ENCODE measurements at places on chromosomes 1 and 21. TPM values are rescaled to one million over a fixed set of nuclear protein-coding genes. Genes with fewer than 3 reads are reported as not detected.

DNA sequence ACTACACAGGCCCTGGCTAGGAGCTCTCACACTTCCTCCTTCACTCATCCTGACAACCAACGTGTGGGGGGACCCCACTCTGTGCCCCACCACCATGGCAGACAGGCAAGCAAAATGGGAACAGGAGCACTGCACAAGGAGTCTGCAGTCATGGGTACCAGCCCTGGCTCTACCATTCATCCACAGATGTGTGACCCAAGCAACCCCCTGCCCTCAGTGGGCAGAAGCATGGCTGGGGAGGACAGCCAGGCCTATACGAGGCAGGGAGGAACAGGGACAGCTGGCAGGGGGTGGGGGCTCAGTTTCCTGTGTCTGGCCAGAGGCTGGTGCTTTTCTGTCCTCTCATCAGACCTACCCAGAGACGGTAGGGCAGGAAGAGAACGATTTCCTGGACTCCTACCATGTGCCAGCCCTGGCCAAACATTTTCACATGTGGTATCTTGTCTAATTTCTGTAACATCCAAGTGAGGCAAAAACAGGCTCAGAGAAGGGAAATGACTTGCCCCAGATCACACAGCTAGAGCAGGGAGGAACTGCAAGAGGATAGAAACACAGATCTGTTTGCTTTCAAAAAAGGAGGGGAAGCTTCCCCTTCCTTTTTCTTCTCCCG lies 178.0 kb downstream of the HIVEP3 start:
- no peak for DNase-seq

- no peak for DNase-seq
These were observed 19.3 kb downstream of the PRKACB start for GRCh38 chr1:84163123-84163931.

GRCh38 chr21:27704567-27705166 lies 737.8 kb upstream of the ADAMTS5 start:
- no peak for DNase-seq

GRCh38 chr1:156750711-156751450 lies 594 bp downstream of the HDGF start:
- peak; percentile 72 for DNase-seq

- DNase-seq = peak; percentile 68
These were observed 13.6 kb downstream of the INSRR start for GRCh38 chr1:156845055-156845952.

The RYR2 gene
- under 0.01 TPM for polyA plus RNA-seq

The F5 gene
- under 0.01 TPM for polyA plus RNA-seq

The PGLYRP4 gene
- not detected for polyA plus RNA-seq

GRCh38 chr21:44344541-44345183 lies 5.5 kb upstream of the CFAP410 start:
- DNase-seq = no peak

The TMPRSS15 gene
- polyA plus RNA-seq = 0.03 TPM

- peak; percentile 60 for DNase-seq
These were observed 5.3 kb downstream of the CELSR2 start for GRCh38 chr1:109254621-109255096.

The OR10J1 gene
- not detected for polyA plus RNA-seq

The C1orf122 gene
- polyA plus RNA-seq = 63.2 TPM

GRCh38 chr1:18921516-18922251 lies 19.3 kb upstream of the ALDH4A1 start:
- no peak for DNase-seq

GRCh38 chr1:9231648-9232332 lies 2.8 kb upstream of the H6PD start:
- DNase-seq = no peak

GRCh38 chr1:43069461-43070050 lies 102.5 kb downstream of the EBNA1BP2 start:
- no peak for DNase-seq

The TCHHL1 gene
- polyA plus RNA-seq = not detected

The ESPN gene
- 0.13 TPM for polyA plus RNA-seq

DNA sequence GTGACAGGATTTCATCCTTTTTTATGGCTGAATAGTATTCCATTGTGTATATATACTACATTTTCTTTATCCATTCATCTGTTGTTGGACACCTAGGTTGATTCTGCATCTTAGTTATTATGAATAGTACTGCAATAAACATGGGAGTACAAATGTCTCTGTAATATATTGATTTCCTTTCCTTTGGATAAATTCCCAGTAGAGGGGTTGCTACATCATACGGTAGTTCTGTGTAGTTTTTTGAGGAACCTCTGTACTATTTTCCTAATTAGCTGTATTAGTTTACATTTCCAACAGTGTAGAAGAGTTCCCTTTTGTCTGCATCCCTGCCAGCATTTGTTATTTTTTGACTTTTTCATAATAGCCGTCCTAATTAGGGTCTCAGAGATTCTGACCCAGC lies 201.3 kb downstream of the GIPC2 start:
- no peak for DNase-seq

- DNase-seq = no peak
These were observed 6.6 kb upstream of the TMEM167B start for GRCh38 chr1:109083923-109084322.

- peak; percentile 95 for DNase-seq
These were observed 37.1 kb downstream of the ARHGEF16 start for GRCh38 chr1:3491291-3492246.

DNA sequence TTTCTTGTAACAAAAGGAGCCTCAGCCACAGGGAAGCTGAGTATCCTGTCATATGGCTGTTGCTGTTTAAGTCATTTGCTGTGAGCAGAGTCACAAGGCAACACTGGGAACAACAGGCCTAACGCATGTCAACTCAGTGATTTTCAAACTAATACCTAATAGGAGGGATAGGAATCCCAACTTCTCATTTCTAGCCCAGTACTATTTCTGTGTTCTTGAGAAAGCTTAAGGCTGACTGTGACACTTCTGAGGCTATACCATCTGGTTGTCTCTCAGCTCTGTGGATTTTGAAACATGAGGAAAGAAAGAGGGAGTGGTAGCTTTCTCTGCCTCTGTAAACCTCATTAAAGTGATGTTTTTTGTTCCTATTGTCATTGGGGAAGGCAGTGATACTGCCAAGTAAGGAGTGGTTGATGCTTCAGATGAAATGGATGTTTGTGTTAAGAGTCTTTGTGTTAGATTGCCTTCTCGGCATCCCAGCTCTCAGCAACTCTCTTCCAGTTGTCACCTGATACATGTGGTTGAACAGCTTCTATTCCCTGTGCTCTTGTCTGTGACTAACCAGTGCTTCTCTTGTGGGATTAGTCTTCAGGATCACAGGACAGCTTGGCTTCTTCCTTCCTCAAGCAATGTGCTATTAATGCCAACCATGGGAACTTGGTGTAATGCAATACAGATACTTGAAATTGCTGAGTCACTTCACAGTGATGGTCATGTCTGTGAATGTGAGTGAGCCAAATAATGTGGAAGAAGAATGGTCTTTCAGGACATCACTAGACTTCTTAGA lies 166.8 kb upstream of the IVNS1ABP start:
- DNase-seq = no peak

The PRDM16 gene
- not detected for polyA plus RNA-seq

DNA sequence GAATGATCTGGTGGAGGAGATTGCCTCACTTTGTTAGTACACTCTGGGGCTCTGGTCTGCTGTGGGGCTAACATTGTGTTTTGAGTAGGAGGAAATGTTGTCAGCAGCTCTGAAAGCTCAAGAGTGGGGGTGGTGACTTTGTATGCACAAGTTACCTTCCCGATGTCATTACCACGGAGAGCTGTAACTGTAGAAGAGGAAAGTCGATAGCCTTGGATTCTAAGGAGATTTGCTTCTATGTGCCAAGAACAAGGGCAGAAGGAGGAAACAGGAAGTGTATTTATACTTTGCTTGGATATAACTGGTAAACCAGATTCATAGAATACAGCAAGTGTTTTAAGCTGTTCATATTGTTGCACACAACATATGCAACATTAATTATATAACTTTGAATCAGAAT lies 196.1 kb downstream of the AMY1C start:
- DNase-seq = no peak

GRCh38 chr1:179785031-179785431 lies 41.9 kb downstream of the FAM163A start:
- peak; percentile 32 for DNase-seq

The CLCA1 gene
- not detected for polyA plus RNA-seq

- DNase-seq = no peak
These were observed 651.0 kb downstream of the SMYD3 start for GRCh38 chr1:245855846-245856730.

The HCRTR1 gene
- polyA plus RNA-seq = not detected

GRCh38 chr1:111032295-111032897 lies 68.7 kb upstream of the LRIF1 start:
- DNase-seq = peak; percentile 27

The C1orf185 gene
- polyA plus RNA-seq = not detected

- no peak for DNase-seq
These were observed 53.1 kb upstream of the CTPS1 start for GRCh38 chr1:40926441-40926840.

GRCh38 chr1:54381524-54381923 lies 24.7 kb downstream of the SSBP3 start:
- DNase-seq = no peak

- no peak for DNase-seq
These were observed 388.2 kb downstream of the USP25 start for GRCh38 chr21:16117851-16118590.

DNA sequence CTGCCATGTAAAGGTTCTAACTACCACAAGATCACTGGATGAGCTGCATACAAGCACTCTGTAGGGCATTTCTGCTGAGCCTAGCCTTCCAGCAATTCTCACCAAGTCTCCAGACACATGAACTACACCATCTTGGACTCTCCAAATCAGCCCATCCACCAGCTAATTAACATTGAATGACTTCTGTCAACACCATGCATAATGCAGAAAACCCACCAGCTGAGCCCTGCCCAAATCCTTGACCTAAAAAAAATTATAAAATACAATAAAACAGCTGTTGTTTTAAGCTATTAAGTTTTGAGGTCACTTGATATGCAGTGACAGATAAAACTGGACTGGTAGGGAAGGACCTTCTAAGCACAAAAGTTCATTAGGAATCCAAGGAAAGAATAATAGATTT lies 44.3 kb upstream of the ATP1B1 start:
- DNase-seq = no peak

DNA sequence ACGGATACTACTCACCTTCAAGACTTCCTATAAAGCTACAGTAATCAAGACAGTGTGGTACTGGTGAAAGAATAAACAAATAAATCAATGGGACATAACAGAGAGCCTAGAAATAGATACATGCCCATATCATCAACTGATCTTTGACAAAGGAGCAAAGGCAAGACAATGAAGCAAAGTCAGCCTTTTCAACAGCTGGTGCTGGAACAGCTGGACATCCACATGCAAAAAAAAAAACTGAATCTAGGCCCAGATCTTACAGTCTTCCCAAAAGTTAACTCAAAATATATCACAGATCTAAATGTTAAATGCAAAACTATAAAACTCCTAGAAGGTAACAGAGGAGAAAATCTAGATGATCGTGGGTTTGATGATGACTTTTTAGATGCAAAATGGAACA lies 170.3 kb downstream of the MIS18A start:
- no peak for DNase-seq

DNA sequence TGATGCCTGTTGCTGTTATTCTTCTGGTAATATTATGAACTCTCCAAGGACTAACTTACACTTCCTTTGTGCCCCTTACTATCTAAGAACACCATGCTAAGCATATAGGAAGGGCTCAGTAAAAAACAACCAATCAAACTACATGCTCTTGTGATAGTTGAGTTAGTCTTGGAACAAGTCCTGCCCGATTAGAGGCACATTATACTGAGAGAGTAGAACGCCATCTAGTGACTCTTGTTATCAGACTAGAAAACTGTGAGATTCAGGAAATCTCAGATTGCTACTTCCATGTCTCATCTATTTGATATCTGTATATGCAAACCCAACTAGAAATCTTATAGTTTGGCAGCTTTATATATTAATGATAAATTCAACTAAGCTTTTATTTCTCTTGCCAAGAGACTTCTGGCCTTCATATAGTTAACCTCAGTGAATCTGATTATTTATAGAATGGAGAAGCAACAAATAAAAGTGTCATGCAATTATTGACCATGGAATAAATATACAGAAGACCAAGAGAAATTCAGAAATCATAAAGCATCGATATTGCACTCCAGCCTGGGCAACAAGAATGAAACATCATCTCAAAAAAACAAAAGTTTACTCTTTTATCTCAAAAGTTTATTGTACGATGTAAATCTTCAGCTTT lies 7.8 kb upstream of the SRRM1 start:
- peak; percentile 66 for DNase-seq

DNA sequence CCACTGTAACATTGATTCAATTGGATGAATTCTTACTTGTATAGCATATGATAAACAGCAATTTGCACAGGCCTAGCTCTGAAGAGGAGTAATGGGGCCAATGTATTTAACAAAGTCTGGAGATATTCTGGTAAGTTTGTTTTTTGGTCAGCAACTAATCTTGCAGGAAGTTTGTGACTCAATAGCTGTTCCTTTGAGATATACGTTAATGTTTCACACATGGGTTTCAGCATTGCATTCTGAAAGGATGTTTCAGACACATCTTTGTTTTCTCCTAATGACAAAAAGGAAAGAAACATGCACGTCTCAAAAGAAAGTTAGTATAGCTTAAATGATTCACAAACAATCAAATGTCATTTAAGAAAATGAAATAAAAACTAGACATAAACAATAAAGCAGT lies 49.0 kb downstream of the LTN1 start:
- DNase-seq = no peak

DNA sequence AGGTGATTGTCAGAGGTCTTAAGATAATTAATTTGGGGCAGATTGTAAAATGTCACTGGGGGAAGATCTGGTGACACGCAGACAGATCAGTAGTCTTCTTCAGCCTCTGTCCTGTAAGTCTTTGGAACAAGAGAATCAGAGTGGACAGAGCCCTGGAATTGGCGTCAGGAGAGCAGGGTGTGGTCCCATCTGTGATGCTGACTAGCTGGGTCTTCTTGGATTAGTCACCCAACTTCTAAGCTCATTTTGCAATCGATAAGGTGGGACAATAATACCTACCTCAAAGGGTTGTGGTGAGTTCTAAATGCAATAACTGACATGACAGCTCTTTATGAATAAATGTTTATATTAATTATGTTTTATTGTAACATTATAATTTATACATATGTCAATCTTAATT lies 4.8 kb downstream of the FASLG start:
- no peak for DNase-seq

GRCh38 chr1:5681654-5682053 lies 310.6 kb downstream of the NPHP4 start:
- no peak for DNase-seq

The FMO2 gene
- polyA plus RNA-seq = not detected

DNA sequence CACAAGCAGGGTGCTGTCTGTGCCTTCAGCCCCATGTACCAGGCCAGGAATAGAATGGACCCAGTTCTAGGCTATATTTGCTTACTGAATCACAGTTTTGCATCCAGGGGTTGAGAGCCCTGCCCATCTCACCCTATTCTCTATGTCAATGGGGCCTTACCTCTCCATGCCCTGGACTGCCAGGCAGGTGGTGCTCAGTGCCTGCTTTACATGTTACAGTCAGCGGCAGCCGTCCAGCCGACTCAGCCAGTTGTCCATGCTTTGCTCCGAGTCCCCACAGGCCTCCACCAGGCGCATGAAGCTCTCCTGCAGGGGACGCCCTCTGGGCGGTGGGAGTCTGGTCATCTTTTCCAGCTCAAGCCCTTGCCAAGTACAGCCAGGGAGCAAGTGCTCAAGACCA lies 12.2 kb upstream of the FAM167B start:
- DNase-seq = no peak

The ELF3 gene
- polyA plus RNA-seq = 0.11 TPM

Measured in SK-N-SH (cell line).